ENCODE measurements at places on chromosomes 12 and 14.

DNA sequence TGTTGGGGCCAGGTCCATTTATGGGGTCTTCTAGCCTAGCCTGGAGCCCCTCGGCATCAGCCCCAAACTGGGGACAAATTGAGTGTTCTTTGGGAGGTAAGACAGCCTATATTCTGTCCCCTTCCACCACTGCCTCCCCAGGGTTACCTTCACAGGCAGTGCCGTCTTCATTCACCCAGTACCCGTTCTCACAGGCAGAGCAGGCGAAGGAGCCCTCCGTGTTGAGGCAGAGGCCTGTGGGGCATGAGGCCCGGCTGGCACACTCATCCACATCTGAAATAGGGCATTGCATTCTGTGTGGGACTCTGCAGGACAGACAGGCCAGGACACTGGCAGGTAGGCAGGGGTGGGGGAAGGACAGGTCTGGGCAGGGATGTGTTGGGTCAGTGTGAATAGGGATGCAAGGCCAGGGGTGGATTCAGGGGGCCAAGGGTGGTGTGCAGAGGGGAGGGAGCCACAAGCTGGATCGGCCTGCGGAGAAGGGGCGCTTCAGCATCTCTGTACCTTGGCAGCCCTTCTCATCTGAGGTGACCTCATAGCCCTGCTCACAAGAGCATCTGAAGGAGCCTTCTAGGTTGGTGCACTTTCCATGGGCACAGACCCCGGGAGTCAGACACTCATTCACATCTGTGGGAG is 16.1 kb downstream of the ISCA2 start:
- DNase-seq, result no peak

DNA sequence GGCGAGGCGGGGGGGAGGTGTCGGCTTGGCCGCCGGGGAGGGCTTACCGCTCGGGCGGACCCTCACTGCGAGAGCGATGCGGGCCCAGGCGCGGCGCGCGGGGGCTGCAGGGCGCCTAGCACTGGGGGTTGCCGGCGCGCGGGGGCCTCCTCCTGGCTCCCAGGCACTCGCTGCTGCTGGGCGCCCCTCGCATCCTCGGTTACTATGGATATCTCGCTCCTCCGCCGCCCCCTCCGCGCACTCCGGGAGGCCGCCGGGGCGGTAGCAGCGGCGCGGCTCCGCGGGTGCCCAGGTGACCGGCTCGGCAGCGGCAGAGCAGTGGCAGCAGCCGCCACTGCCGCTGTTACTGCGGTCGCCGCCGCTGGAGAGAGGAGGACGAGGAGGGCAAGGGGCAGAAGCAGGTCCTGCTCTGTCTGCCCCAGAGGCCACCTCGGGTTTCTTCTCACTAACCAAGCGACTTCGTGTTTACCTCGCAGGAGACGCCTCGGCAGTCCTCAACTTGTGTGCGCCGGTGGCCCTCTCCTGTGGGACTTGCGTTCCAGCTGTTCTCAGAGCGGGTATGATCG is 250.1 kb downstream of the APAF1 start:
- DNase-seq, result peak; percentile 60

- no peak for DNase-seq
Measured at GRCh38 chr14:68968051-68968450, 11.1 kb downstream of the ACTN1 start.

GRCh38 chr12:77788231-77789168 is 42.2 kb upstream of the NAV3 start:
- DNase-seq, result no peak

GRCh38 chr14:102500158-102500662 is 9.4 kb downstream of the ANKRD9 start:
- DNase-seq, result peak; percentile 50

GRCh38 chr14:57863471-57863870 is 2.4 kb downstream of the SLC35F4 start:
- no peak for DNase-seq

GRCh38 chr12:14937689-14938088 is 648 bp downstream of the ERP27 start:
- no peak for DNase-seq

- no peak for DNase-seq
Measured at GRCh38 chr14:105080161-105080560, 14.9 kb upstream of the GPR132 start.

DNA sequence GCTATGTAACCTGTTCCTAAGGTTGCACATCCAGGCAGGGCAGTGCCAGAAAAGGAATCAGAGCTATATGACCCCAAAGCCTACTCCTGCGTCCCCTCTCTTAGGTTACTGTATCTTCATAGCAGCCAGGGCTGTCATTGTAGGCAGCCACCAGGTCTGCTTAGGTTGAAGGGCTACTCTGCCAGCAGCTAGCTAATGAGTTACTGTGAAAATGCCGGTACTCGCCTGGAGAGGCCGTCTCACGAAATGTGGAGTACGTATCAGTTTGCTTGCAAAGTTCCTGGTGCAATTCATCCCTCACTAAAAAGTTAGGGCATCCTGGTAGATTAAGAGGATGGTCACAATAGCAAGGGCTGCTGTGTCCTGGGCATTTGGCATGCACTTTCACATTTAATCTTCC is 50.9 kb downstream of the RPH3A start:
- no peak for DNase-seq

DNA sequence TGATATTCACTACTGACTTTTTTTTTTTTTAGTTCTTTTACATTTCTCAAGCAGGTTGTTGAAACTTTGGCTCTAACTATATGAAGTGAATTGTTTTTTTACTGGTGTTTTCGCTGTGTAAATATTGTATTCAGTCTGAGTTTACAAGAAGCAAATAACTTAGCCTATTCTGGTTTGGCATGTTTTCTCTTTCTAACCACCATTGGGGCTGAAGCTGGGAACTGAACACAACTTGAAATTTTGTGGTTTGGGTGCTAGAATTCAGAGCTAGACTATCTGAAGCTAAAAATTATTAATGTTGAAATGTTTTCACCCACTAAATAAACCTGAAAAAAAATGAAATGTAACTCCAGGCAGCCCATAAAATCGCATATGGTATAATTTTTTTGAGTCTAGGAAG is 37.2 kb downstream of the RAD51B start:
- DNase-seq, result peak; percentile 79

- no peak for DNase-seq
Measured at GRCh38 chr12:99976762-99977161, 8.0 kb downstream of the ANKS1B start.

GRCh38 chr12:46492471-46493085 is 120.0 kb upstream of the SLC38A2 start:
- peak; percentile 84 for DNase-seq

DNA sequence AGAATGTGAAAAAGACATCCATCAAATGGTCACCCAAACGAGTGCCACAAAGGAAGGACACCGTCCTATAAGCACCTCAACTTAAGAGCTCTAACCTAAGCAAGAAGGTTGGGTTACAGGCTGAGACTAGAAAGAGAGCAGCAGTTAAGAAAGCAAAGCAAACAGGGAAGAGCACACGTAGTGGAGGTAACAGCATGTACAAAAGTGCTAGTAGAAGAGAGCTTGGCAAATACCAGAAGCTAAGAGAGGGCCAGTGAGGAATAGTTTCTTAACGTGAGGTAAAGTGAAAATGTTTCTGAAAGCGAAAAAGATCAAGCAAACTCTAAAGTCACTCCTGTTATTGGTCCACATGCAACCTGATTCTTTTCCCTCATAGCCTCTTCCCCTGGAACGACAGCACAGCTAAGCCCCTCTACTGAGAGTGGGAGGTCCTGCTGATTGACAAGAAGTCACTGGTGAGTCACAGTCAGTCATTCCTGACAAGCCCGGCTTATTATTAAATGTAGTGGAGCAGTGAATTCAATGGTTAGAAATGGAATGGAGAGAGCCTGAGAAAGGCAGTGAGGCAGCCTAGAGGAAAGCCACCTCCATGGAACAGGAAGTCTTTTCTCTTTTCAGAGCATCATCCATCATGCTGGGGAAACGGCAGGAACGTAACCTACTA is 204.4 kb downstream of the SLC25A21 start:
- DNase-seq, result no peak

DNA sequence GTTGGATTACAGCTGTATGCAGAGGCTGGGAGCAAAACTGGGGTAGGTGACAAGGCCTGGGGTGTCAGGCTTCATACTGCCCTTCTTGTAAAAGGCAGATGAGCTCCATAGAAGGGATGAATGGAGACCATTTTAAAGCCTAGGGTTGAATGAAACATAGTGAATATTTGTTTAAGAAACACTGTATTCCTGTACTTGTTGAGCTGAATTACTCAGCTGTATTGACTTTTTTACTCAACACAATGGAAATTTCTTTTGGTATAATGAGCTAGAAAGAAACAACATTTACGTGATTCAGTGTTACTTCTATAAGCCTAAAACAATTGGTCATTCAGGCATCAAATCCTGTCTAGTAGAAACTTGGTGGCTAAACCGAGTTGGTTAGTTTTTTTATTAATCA is 14.1 kb downstream of the ATP6V0A2 start:
- no peak for DNase-seq

DNA sequence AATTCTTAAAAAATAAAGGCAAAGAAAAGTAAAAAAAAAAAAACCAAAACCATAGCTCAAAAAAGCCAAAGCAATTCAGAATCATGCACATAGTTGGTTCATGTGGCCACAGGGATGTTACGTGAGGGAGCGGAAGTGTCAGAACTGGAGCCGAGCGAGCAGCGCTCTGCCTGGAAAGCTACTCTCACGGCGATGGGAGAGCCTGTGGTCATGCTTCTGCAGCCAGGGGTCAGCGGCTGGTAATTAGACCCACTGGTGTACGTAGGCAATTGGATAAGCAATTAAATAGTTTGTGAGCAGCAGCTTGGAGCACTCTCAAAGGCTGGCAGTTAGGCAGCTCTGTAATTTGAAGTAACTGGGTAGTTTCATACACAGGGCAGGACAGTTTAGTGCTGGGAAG is 58.1 kb downstream of the TRHDE start:
- DNase-seq, result peak; percentile 48

GRCh38 chr14:67733616-67734015 is 31.9 kb downstream of the RDH12 start:
- no peak for DNase-seq

- DNase-seq, result no peak
Measured at GRCh38 chr14:73783107-73783727, 68.4 kb upstream of the PTGR2 start.

- peak; percentile 74 for DNase-seq
Measured at GRCh38 chr12:71662849-71663560, 643 bp downstream of the ZFC3H1 start.

- no peak for DNase-seq
Measured at GRCh38 chr12:50720501-50720900, 43.4 kb upstream of the ATF1 start.

GRCh38 chr12:54229624-54230212 is 40.9 kb upstream of the SMUG1 start:
- peak; percentile 94 for DNase-seq

GRCh38 chr12:14716848-14717444 is 20.5 kb upstream of the GUCY2C start:
- peak; percentile 38 for DNase-seq

- DNase-seq, result no peak
Measured at GRCh38 chr12:13976880-13977279, 4.5 kb downstream of the GRIN2B start.

GRCh38 chr14:42241101-42241500 is 634.4 kb downstream of the LRFN5 start:
- DNase-seq, result no peak

GRCh38 chr14:104820669-104821228 is 19.8 kb downstream of the ZBTB42 start:
- DNase-seq, result peak; percentile 88

- no peak for DNase-seq
Measured at GRCh38 chr14:95475540-95476240, 40.8 kb downstream of the SYNE3 start.

- no peak for DNase-seq
Measured at GRCh38 chr12:114562654-114563053, 121.3 kb downstream of the TBX3 start.

GRCh38 chr12:15116086-15116485 is 105.1 kb downstream of the RERG start:
- DNase-seq, result peak; percentile 11

DNA sequence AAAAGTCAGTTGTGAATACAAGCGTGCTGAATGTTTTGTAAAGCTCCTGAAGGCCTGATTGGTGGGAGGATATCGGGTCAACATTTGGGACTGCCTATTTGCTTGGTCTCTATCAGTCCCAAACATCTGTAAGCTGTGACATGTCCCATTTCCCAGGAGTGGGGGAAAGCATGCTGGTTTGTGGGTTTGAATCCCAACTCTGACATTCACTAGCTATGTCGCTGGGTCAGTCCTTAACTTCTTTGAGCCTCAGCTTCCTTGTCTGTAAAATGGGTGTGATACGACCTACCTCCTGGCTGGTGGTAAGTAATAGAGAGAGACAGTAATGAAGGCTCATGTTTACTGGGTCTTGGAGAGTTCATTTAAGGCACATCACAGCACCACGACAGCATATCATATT is 136.7 kb downstream of the CHST11 start:
- no peak for DNase-seq

DNA sequence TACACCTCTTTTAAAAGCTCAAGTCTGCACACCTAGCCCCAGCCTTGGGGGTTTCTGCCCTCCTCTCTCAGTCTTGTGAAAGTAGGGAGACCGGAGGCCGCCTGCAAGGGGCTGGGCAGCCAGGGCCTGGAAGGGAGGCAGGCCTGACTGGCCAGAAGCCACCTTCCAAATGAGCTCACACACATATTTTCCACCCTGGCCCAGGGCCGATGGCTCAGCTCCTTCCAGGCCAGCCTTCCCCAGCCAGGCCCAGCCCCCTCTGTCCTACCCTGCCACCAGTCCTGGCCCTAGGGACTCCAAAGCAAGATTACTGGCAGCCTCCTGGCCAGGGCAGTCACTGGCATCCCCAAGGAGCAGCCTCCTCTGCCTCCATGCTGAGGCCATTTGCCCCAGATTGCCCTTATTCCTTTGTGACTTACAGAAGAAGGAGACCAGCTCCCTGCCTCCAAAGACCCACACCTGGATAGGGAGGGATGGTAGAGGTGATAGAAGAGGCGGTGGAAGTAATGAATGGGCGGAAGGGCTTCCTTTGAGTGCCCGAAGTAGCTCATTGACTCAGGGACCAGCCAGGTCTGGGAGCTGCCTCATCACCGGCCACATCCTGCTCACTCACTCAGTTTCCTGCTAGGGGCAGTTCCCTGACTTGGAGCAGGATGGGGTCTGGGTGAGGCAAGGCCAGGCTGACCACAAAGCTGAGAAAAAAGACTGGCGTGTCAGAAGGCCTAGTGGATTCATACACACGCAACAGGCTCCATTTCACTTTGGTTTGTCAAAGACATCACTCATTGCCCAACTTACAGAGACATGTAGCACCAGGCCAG is 14.8 kb downstream of the MMP14 start:
- peak; percentile 96 for DNase-seq

GRCh38 chr14:91580876-91581577 is 70.9 kb upstream of the PPP4R3A start:
- no peak for DNase-seq

- DNase-seq, result peak; percentile 64
Measured at GRCh38 chr12:64187370-64187769, 34.7 kb downstream of the KICS2 start.

DNA sequence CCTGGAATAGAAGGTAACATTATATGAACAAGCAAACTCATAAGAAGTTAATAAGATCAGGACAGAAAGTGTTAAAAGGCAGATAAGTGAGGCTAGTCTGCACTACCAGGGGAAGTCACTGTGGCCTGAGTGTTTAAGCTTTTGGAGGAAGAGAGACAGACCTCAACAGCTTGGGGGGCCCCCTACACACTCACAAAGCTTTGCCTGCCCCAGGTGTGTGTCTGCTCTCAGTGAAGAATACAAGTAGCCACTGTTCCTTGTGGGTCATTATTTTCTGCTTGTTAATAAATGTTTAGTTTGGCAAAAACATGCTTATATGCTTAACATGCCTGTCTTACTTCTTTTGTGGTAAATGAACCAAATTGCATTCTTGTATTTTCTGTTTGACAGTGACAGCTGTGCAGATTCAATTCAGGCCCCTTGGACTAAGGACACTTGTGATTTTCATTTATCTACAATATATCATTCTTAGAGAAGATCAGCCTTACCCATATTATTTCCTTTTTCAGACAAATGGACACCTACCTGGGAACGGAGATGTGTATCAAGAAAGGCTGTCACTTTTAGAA is 50.7 kb upstream of the C12orf71 start:
- DNase-seq, result no peak

All from astrocyte of the hippocampus (primary cell).